Stimulated activated CD8-positive, alpha-beta memory T cell treated with anti-CD3 and anti-CD28 coated beads, Interleukin-7, amount 100 ng/mL, for 1 hour (primary cell): ENCODE measurements at places on chromosomes 16 and 17.

GRCh38 chr16:1706386-1707192 is 594 bp downstream of the MAPK8IP3 start:
- no peak for DNase-seq

GRCh38 chr17:20127360-20128035 is 118.3 kb downstream of the SPECC1 start:
- DNase-seq, result no peak

DNA sequence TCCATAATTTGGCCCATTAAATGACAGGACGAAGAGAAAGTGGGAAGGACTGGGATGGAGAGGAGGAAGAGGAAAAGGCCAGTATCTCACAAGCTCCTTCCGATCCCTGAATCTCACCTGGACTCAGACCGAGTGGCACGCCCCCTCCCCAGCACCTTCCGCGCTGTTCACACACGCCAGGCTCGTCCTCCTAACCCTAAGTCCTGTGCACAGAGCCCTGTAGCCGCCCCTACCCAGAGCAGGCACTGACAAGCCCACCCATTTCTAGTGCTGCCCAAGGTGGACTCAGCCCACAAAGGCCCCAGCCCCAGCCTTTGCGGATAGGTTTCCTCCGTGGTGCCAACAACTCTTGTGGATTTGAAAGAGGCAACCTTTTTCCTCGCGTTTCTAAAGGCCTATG is 9.2 kb downstream of the HS3ST3B1 start:
- DNase-seq, result no peak

- no peak for DNase-seq
Observed at GRCh38 chr17:50498021-50498874, 10.0 kb upstream of the MYCBPAP start.

DNA sequence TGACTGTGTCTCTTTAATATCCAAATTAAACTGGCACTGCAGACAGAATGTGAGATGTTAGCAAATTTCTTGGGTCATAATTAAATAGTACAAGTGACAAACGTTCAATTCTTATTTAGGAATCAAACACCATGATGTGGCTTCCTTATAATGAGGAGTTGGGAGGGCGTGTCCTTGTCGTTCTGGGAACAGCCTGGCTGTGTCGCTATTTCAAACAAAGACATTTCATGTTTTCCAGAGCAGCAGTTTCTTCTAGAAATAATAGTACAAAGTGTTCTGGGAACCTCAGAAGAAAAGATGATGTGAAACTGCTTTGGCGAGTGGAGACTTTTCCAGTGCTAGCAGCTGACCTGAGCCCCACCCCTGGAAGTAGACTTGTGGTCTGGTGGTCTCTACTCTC is 301.7 kb upstream of the N4BP1 start:
- DNase-seq, result no peak

- no peak for DNase-seq
Observed at GRCh38 chr16:56898847-56899246, 33.1 kb upstream of the HERPUD1 start.

DNA sequence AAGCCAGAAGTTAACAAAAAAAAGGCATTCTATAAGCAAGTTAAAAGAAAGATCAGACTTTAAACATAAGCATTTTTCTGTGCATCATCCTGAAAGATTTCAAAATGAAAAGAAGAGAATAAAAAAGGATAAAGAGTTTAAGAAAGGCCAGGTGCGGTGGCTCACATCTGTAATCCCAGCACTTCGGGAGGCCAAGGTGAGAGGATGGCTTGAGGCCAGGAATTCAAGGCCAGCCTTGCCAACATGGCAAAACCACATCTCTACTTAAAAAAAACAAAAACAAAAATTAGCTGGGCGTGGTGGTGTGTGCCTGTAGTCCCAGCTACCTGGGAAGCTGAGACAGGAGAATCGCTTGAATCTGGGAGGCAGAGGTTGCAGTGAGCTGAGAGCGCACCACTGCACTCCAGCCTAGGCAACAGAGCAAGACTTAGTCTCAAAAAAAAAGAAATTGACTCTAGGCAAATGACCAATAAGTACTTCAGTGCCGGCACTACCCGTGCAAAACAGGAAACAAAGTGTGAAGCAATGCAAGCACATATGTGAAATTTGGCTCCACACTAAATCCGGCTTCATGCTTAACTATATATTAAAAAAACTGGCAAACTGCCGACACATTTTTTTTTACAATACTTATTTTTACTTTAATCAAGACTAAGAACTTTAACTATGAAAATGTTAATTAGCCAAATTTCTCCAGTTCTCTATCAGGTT is 83.2 kb upstream of the C17orf78 start:
- DNase-seq, result no peak

GRCh38 chr16:31501966-31502348 is 6.2 kb downstream of the RUSF1 start:
- DNase-seq, result no peak

DNA sequence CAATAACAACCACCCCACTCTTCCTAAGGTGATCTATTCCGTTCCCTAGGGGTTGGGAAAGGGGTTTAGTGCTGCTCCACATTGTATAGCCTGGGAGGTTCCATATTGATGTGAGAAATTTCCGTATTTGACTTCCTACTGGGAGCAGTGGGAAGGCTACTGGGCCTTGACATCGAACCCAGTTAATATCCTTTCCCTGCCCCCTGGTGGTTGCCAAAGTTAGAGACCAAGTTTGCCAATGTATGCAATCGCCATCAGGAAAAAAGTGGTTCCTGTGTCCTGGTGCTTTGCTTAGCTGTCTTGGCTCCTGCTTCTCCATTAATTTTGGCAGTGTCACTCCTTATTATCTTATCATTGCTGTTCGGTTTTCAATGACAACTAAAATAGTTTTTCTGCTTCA is 914.9 kb downstream of the KCNJ2 start:
- no peak for DNase-seq

DNA sequence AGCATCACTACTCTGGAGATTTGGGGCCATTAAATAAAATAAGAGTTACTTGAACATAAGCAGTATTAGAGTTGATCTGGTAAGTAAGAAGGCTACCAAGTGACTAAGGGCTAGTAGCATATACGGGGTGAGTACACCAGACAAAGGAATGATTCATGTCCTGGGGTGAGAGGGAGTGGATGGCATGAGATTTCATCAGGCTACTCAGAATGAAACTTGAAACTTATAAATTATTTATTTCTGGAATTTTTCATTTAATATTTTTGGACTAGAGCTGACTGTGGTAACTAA is 2.3 kb downstream of the SLFN5 start:
- no peak for DNase-seq

GRCh38 chr17:74833501-74834377 is 25.9 kb downstream of the GRIN2C start:
- DNase-seq, result no peak

DNA sequence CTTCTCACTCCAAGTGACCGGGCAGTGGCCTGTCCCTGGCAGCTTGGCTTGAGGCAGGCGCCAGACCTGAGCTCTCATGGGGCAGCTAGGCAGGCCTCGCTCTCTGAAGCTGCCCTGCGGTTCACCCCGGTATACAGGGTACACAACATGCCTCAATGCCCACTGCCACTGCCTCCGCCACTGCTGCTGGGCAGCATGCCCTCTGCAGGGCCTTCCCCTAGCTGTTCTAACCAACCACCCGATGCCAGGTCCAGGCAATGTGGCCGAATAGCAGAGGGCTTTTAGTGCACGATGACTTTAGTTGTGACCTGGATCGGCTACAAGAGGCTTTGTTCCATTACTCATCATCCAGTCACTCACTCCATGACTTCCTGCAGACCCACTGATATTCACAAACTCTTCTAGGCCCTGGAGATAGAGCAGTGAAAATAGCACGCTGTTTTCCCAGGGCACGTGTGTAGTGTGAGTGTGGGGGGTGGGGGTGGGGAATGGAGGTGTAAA is 19.7 kb downstream of the CDC42EP4 start:
- no peak for DNase-seq

GRCh38 chr17:70183508-70183907 is 14.2 kb downstream of the KCNJ2 start:
- no peak for DNase-seq

GRCh38 chr17:74408262-74408661 is 23.6 kb upstream of the GPRC5C start:
- no peak for DNase-seq

DNA sequence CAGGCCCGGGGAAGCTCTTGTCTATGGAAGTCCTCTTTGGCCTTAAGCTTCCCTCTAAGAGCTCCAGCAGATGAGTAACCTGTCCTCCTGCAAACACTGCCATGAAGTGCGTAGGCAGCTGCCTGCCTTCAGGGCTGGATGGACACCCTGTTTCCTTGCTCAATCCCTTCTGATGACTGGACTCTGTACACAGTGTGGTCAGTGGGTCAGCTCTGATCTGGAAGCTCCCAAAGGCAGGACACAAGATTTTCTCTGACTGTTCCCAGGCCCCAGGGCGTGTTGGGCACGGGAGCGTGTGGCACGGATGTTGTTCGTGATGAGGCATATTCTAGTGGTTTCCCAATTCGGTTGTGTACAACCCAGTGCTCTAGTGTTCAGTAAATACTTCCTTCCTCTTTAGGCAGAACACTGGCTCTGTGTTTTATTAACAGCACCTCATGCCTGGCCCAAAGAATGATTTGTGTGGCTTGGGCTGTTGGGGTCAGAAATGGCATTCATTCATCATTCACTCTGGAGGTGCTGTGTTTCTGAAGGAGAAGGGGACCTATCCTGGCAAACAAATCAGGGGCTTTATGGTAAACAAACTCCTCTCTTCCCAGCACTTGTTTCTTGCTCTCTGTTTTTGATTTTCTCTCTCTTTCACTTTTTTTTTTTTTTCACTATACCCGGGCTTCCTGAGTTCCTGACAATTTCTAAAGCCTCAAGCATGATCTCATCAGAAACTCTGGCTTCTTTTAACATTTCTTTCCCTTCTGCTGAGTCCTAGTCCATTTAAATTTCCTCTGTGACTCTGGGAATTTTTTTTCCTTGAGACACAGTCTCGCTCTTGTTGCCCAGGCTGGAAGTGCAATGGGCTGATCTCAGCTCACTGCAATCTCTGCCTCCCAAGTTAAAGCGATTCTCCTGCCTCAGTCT is 12.0 kb upstream of the RNF157 start:
- DNase-seq, result no peak
